ENCODE measurements at places on chromosomes 6 and 20.

GRCh38 chr6:105609375-105609991, 206.6 kb upstream of the PREP start:
- no peak for DNase-seq

GRCh38 chr20:4946585-4946984, 54.7 kb downstream of the SLC23A2 start:
- DNase-seq = no peak

DNA sequence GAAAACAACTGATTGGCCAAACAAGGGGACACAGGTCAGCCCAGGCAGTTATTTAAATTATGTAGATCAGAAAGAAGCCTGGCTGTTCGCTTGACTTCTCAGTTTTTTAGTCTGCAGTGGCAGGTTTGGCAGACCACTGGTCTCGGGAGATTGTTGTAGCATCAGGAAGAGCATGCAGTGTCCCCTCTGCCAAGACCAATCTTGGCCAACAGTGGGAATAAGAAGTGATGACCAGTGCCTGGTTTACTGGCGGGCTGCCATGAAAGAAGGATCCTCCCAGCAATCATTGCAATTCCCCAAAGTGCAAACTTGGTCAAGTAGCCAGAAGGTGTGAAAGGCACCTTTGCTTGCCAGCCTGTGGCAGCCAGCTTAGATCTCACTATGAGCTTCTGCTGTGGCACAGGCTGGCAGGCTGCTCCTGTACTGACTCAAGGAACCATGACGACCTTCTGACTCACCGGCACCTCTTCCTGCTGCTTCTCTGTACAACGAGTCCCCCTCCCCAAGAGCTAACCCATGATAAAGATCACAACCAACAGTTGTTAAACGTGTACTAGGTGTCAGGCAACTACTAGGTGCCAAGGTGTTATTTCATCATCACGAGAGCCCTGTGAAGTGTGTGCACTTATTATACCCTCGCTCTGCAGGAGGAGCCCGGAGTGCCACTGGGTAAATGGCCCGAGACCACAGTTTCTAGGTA, 76.8 kb upstream of the DUSP22 start:
- peak; percentile 19 for DNase-seq

- no peak for DNase-seq
These were observed 128.3 kb upstream of the MAP3K7 start for GRCh38 chr6:90715093-90715655.

- no peak for DNase-seq
These were observed 2.8 kb downstream of the RIOK1 start for GRCh38 chr6:7392402-7392801.

DNA sequence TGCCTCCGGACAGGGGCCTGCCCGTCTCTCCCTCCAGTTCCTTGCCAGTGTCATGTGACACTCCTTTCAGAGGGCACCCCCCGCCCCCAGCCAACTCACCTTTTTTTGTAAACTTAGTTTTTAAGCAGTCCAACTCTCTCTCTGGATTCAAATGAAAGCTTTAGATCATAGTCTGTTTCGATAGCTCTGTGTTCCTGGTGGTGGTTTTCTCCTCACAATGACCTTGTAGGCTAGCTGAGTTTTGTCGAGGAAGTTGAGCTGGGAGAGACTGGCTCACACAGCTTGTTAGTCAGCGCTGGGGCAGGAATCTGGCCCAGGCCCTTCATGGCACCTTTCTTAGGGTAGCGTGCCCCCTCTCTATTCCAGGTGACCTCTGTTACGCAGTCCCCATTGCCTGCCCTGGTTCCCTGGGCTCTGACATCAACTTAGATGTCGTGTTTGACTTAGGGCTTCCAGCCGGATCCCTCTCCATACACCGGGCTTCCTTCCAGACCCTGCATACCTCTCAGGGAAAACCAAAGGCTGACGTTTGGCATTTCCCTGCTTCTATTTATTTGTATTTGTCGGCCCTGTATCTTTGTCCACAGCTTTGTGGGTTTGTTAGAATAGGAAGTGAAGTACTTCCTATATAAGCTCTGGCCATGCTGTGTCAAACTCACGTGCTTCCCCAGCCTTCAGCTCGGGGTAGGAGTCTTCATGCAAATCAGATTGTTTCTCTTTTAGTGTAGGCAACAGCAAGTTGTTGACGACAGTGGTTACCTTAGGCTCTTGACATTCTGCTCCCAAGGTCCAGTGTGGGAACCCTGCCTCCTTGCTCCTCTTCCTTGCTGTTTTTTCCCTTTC, 12.7 kb downstream of the IGF2R start:
- DNase-seq = no peak

GRCh38 chr6:118865100-118865391, 28.9 kb upstream of the ASF1A start:
- no peak for DNase-seq

- no peak for DNase-seq
These were observed 86.7 kb upstream of the EMILIN3 start for GRCh38 chr20:41453010-41453950.

GRCh38 chr6:6651335-6651734, 62.8 kb downstream of the LY86 start:
- DNase-seq = no peak

DNA sequence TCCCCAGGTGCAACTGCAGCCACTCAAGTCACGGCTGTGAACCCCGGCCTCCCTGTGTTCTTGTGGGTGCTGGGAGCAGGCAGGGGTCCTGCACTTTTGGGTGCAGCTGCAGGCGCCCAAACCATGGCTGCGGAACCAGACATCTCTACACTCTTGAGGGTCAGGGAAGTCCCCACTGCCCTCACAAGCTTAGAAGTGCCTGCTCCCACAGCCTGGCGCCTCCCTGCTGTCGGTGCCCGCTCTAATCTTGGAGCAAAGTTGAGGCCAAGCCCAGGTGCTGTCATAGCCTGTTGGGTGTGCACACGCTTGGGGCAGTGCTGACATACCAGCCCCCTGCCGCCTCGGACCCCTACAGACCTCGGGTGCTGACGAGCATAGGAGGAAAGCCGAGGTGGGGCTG, 6.2 kb downstream of the DEFB132 start:
- no peak for DNase-seq

DNA sequence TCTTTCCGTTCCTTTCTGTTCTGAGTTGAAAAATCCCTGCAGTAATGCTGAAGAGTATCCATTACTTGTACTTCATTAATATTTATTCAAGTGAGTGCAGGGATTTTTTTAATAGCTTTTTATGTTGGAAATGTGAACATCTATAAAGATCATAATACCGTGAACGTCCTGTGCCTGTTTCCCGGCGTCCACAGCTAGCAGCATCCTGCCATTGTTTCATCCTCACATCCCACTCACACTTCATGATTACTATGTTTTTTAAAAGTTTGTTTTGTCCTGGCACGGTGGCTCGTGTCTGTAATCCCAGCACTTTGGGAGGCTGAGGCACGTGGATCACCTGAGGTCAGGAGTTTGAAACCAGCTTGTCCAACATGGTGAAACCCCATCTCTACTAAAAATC, 54.3 kb downstream of the SASH1 start:
- DNase-seq = no peak

DNA sequence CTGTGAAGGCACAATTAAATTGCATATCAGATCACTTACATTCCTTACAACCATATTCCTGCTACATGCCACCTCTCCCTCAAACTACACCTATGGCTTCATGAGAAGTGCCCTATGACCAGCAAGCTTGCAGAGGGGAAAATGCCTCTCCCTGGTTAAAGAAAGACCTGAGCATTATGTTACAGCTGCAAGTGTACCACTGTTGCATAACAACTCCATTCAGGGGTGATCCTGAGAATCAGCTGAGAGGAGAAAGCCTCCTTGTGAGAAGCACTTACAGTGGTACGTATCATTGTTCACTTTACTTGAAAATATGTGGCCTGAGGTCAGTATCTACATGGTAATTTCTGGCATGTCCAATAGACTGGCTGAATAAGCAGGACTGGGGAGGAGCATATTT, 20.0 kb downstream of the PDSS2 start:
- DNase-seq = no peak

DNA sequence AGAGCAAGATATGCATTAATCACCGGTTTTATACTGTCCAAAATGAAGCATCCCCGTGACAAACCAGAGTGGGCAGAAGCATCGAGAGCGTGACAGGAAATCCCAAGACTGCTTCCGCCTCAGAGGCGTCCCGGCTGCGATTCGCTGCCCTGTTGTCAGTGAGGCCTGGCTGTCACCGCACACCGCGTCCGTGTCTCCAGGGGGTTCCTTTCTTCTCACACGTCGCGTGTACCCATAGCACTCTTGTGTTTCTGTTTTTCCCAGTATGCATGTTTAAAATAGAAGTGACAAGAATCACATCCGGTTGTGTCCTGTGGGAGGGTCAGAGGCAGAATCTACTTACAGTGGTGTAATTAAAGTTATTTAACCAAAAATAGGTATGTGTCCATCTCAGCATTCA, 8.3 kb upstream of the ADRM1 start:
- DNase-seq = no peak

DNA sequence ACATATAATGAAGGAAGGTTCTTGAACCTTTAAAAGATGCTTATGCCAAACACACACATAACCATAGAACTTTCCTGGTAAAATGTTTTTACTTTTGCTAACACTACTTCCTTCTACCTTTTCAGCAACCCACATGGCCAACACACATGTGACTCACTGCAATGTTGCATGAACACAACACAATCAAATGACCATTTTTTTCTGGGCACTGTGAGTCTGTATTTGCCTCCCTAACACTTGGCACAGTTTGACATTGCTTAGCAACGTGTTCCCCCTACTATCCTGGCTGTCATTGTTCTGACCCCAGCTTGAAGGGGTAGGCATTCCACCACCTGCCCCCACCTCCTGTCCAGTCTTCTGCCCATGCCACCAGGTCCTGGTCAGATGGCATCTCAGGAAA, 204.8 kb upstream of the PRND start:
- no peak for DNase-seq

DNA sequence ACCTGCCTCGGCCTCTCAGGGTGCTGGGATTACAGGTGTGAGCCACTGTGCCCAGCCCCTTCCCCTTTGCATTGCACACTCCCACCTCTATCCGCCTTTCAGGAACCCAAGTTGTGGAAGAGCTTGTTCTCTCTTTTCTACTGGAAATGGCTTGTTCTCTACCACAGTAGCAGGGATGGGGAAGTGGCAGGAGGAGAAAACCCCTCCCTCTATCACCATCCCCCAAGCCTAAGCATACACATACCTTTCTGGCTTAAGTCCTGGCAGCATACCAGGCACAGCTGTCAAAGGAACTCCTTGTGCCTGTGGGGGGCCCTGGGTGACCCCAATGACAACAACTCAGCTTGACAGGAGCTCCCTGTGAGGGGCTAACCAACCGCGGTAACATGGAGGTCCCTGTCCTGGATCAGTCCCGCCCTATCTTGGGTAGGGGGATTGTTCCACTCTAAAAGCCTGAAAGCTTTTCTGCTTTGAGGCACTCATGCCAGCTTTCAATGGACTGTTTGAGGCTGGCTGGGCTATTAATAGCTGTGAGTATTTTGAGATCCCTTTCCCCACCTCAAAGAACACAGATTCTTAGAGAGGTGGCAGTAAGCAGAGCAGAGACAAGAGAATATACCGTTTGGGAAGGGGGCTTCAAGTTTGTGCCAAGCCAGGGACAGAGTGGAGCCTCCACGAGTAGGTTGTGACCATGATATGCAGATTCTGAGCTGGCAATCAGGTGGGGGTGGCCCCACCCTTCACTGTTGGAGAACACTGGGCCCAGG, 2.3 kb downstream of the KLHDC3 start:
- no peak for DNase-seq

DNA sequence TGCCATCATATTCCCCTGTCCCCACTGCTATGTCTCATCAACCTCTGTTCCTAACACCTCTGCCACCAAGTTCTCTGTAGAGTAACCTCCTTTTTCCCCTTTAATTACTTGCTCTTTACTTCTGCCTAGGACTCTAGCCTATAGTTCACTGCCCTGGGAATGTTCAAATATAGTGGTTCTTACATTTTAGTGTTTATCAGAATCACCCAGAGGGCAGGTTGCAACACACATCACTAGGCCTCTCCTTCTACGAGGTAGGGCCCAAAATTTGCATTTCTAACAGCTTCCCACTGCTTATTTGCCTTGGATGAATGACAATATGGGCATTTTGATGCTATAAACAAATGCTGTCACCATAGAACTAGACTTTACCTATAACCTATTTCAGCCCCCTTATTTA, 23.1 kb upstream of the C6orf141 start:
- no peak for DNase-seq

GRCh38 chr6:139165324-139165723, 30.4 kb downstream of the HECA start:
- no peak for DNase-seq

DNA sequence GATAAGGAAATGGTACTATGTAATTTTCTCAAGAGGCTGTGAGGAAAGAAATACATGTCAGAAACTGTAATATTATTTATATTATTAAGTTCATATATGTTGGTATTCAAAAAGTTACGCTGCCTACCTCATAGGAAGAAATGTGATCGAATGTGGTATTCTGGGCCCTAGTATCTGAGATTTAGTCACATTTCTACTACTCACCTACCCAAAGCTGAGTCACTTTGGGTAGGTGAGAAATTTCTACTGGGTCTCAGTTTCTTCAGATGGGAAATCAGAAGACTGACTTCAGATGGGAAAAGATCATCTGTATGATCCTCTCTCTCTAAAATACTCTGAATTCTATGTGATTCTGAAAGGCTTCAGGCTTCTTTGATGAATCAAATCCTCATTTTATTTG, 411.0 kb downstream of the SYNE1 start:
- DNase-seq = no peak

GRCh38 chr6:140153703-140154102, 779.3 kb upstream of the CITED2 start:
- DNase-seq = no peak

Data from activated CD4-positive, alpha-beta T cell treated with anti-CD3 and anti-CD28 coated beads, Interleukin-2, amount 50 U/mL, for 1 hour (primary cell).